Small intestine (tissue), 16 donors: ENCODE measurements at places on chromosomes 2 and 18. TPM values are rescaled to one million over a fixed set of nuclear protein-coding genes. Genes with fewer than 3 reads are reported as not detected.

DNA sequence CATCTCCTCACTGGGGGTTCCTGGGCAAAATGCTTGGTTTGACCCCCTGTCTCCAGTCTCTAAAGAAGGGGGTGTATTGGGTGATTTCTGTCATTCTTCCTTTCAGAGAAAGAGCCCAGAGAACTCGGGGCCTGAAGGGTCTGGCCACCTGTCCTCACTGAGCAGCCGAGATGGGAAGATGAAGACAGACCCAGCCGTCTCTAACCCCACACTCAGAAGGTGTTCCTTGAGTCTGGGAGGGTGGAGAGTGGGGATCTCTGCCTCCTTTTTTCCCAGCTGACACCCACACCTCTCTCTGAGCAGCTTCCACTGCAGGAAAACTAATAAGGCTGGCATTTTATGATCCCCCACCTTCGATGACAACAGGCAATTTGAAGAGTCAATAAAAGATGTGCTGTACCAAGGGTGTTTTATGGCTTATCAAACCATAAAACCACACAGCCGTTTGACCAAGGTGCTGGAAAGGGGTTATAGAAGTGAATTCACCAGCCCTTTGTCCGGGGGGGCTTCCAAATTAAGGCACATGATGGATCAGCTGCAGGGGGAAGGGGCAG, 213.8 kb downstream of the SMAD2 start:
- peak; percentile 21 for DNase-seq

DNA sequence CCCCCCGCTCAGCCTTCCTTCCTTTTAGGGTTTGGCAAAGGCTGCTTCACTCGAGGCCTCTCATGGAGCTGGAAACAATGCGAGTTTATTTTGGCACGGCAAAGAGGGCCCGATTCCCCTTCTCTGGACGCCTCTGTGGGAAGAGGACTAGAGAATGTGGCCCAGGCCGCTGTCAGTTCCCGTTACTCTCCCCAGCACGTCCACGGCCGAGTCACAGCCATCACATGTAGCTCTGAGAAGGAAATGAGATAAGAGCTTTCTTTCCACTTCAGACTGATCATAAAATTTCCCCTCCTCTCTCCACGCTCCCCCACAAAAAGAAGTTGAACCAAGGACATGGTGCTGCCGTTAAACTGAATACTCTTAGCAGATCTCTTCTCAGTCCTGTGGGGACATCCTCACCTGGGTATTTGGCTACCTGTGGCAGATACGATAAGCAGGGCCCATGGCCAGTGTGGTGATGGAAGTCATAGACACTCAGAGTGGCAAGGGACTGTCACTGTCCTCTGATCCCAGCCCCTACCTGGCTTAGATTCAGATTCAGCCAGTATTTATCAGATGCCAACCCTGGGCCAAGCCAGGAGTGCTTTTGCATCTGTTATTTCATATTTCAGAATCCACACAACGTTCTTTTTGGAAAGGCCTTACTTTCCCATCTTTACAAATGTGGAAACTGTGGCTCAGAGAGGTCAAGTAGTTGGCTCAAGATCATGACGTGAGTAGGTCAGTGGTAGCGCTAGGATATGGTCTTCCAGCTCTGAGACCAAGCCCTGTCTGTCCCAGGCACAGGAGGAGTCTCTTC, 101.2 kb downstream of the MCFD2 start:
- DNase-seq, result peak; percentile 31

GRCh38 chr2:3633982-3634595, 23.9 kb upstream of the ALLC start:
- no peak for DNase-seq

- peak; percentile 20 for DNase-seq
These were observed 6.7 kb upstream of the ADCY3 start for GRCh38 chr2:24926602-24927252.

- DNase-seq, result no peak
These were observed 6.7 kb downstream of the TTN start for GRCh38 chr2:178800510-178800909.

GRCh38 chr18:50312296-50313030, 25.0 kb upstream of the CXXC1 start:
- DNase-seq, result no peak

DNA sequence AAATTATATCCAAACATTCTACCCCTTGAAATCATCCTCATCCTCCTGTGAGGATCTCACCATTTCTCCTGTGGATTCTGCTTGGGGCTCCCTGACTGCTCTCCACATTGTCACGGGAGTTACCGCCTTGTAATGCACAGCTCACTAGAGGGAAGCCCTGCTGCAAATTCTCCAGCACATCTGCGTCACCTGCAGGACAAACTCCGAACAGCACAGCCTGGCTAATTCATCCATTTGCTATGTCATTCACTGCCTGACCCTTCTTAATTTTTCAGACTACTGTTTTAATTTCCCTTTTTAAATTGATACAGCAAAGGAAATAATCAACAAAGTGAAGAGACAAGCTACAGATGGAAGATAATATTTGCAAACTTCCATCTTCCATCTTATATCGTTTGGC, 627.4 kb downstream of the FBXO15 start:
- no peak for DNase-seq

The GIGYF2 gene
- polyA plus RNA-seq, result 56.6 TPM
